ENCODE measurements at places on chromosomes 1 and 21.

- DNase-seq = no peak
These were observed 62.8 kb upstream of the BCL9 start for GRCh38 chr1:147478521-147478920.

GRCh38 chr21:22235866-22236590 lies 1237.8 kb downstream of the NCAM2 start:
- DNase-seq = no peak

GRCh38 chr1:180631194-180631765 lies 542 bp upstream of the XPR1 start:
- no peak for DNase-seq

- no peak for DNase-seq
These were observed 33.9 kb downstream of the MRAP start for GRCh38 chr21:32332463-32332951.

- DNase-seq = no peak
These were observed 21.2 kb upstream of the ADAR start for GRCh38 chr1:154629061-154629674.

DNA sequence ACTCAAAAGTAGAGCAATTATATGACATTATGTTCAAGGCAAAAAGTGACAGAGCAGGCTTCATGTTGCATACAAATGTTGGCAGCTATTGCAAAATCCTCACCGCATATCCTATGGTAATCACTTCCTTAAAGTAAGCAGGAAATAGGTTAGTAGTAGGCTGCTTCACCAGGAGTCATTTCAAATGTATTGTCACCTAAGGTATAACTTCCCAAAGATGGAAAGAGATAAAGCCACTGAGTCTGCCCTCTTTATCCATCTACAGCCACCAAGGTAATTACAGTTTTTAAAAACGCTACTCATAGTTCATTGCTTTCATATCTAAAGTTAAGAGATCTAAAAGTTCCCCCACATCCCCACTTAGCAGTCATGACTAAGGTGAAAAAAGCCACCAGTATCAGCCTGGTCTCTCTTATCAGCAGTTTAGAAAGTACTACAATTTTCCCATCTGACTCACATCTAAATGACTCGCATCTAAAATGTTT lies 31.6 kb upstream of the UBE2U start:
- DNase-seq = no peak

- DNase-seq = no peak
These were observed 264.7 kb downstream of the PBX1 start for GRCh38 chr1:164823486-164824279.

Data from NK-92 treated with Interleukin-12 subunit alpha and Interleukin-12 subunit beta, amount 100 ng/mL, for 24 hours (cell line).